ENCODE measurements at places on chromosomes 5 and 9. TPM values are rescaled to one million over a fixed set of nuclear protein-coding genes. Genes with fewer than 3 reads are reported as not detected.

The PCDH12 gene
- total RNA-seq, result not detected

The JAK2 gene
- total RNA-seq, result 9.3 TPM

The SHISAL2B gene
- not detected for total RNA-seq

The FBN2 gene
- total RNA-seq, result 40.0 TPM

The AGXT2 gene
- total RNA-seq, result not detected

The SNCAIP gene
- total RNA-seq, result 0.09 TPM

The RLN2 gene
- 1.3 TPM for total RNA-seq

The CTXN3 gene
- total RNA-seq, result not detected

The DOK3 gene
- 1.9 TPM for total RNA-seq

The LHX3 gene
- not detected for total RNA-seq

The FBXO10 gene
- 2.9 TPM for total RNA-seq

The IQGAP2 gene
- total RNA-seq, result not detected

The AGPAT2 gene
- 36.9 TPM for total RNA-seq

The PHF24 gene
- under 0.01 TPM for total RNA-seq

The TEX48 gene
- total RNA-seq, result not detected

The TXNDC8 gene
- total RNA-seq, result not detected

The IFNB1 gene
- total RNA-seq, result not detected

The SRP19 gene
- 67.2 TPM for total RNA-seq

The EMB gene
- 28.4 TPM for total RNA-seq

The ADGRD2 gene
- total RNA-seq, result not detected

The CEL gene
- 1.5 TPM for total RNA-seq

The HTR1A gene
- total RNA-seq, result not detected

The GMCL2 gene
- not detected for total RNA-seq

The GRHPR gene
- total RNA-seq, result 146 TPM

The F12 gene
- total RNA-seq, result 14.4 TPM

The CAMSAP1 gene
- total RNA-seq, result 38.4 TPM

The CRB2 gene
- not detected for total RNA-seq

The FOXD4L3 gene
- total RNA-seq, result not detected

The KCTD16 gene
- total RNA-seq, result 0.28 TPM

The NR5A1 gene
- not detected for total RNA-seq

The TENT4A gene
- total RNA-seq, result 11.3 TPM

The PLPP7 gene
- total RNA-seq, result not detected

The NTNG2 gene
- 0.07 TPM for total RNA-seq

The KIAA1958 gene
- 0.84 TPM for total RNA-seq

The FAM78A gene
- total RNA-seq, result 0.37 TPM

The ARSI gene
- 3.3 TPM for total RNA-seq

The FST gene
- 127 TPM for total RNA-seq

The ZNF462 gene
- total RNA-seq, result 15.4 TPM

The TMEFF1 gene
- 0.99 TPM for total RNA-seq

The UTP15 gene
- 13.2 TPM for total RNA-seq

The CETN3 gene
- 15.7 TPM for total RNA-seq

The F2RL1 gene
- total RNA-seq, result 23.4 TPM

The CATSPER3 gene
- total RNA-seq, result not detected

The CD74 gene
- total RNA-seq, result 9.1 TPM

The GKAP1 gene
- total RNA-seq, result 3.5 TPM

The FGF1 gene
- 2.0 TPM for total RNA-seq

The PAEP gene
- not detected for total RNA-seq

The HCN1 gene
- total RNA-seq, result not detected

The ZNF879 gene
- 1.3 TPM for total RNA-seq

The OR1Q1 gene
- total RNA-seq, result not detected

The SAXO1 gene
- total RNA-seq, result not detected

The AQP7 gene
- not detected for total RNA-seq

The PCDHA4 gene
- total RNA-seq, result 0.42 TPM

The SOHLH1 gene
- total RNA-seq, result not detected

Measured in airway epithelial cell (primary cell).